ENCODE measurements at places on chromosomes 6 and 20.

DNA sequence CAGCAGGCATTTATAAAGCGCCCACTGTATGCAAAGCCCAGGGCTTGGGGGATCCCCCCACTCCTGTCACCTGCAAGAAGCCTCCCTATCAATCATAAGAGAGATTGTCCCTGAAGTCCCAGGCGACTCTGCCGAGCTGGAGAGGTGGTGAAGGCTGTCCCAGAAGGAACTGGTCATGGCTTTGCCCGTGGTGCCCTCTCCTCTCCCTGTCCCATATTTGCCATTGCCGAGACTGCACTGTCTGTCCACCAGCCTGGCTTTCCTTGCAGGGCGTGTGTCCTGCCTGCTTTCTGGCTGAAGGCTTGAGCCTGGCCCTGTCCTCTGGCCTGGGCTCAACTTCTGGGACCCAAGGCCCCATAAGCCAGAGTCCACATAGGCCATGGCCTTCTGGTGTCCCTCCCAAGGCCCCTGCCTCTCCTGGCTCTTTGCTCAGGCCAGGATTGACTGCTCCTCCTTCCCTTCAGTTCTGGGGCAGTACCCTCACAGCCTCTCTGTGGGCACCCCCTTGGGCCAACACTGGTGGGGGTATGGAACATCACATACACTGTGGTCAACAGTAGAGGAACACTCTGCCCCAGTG lies 46.9 kb downstream of the CPXM1 start:
- no peak for DNase-seq

DNA sequence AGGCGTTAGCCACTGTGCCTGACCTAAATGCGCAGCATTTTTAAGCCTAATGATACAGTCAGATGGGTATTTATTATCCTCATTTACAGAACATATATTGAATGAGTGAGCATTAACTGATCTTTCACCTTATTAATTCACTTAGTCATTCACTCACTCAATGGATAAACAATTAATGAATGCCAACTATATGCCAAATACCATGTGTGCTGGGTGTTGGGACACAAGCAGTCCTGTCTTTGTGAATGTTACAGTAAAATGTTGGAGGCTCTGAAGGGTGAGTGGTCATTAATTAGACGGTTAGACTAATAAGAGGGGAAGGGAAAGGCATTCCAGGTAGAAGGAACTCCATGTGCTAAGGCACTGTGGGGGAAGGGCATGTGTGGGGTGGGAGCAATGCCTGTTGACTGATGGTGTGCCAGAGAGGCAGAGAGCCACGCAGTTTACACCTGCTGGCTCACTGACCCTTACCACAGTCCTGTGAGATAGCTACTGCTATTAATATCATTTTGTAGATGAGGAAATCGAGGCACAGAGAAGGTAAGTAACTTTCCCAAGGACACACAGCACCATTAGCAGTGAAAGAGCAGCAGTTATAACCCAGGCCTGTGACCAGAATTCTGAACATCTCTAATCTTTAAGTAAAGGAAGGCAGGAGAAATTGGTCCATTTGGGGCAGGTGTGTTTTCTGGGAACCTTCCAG lies 38.7 kb upstream of the B4GALT5 start:
- no peak for DNase-seq

- peak; percentile 38 for DNase-seq
Observed at GRCh38 chr6:37314487-37315156, 39.2 kb upstream of the RNF8 start.

DNA sequence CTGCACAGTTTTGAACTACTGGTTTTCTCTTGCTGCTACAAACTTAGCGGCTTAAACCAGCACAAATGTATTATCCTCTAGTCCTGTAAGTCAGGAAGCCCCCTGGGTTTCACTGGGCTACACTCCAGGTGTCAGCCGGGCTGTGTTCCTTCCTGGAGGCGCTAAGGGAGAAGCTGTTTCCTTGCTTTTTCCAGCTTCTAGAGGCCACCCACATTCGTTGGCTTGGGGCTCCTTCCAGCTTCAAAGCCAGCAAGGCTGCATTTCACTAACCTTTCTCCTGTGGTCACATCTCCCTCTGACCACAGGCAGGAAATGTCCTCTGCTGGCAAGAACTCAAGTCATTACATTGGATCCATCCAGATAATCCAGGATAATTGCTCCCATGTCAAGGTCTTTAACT lies 350.6 kb upstream of the PLCB4 start:
- peak; percentile 20 for DNase-seq

GRCh38 chr6:3053231-3053508 lies 15.1 kb upstream of the RIPK1 start:
- no peak for DNase-seq

DNA sequence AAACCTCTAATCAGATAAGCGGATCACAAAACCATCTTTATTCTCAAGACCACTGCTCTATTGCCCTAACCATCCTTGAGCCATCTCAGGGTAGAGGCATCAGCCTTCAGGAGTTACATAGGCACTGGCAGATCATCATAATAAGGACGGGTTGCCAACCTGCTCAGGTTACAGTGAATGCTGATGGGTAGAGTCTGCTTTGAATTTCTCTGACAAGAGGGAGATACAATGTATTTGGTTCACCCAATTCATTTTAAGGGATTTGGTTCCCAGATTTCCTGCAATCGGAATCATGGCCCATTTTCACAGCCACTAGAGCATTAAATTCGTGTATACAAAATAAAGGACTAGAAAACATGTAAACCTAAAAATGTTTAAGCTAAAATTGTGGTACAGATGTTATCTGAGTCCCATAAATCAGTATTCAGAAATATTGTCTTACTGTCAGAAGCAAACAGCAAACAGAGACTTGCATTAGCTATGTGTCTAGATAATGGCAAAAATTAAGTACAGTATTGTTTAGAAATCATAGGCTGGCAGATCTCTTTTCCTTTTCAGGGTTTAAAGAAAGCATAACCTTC lies 41.9 kb upstream of the TMEM170B start:
- no peak for DNase-seq

GRCh38 chr20:61628480-61628879 lies 376.4 kb downstream of the CDH4 start:
- DNase-seq, result no peak

- no peak for DNase-seq
Observed at GRCh38 chr6:133227344-133227743, 13.8 kb upstream of the EYA4 start.

DNA sequence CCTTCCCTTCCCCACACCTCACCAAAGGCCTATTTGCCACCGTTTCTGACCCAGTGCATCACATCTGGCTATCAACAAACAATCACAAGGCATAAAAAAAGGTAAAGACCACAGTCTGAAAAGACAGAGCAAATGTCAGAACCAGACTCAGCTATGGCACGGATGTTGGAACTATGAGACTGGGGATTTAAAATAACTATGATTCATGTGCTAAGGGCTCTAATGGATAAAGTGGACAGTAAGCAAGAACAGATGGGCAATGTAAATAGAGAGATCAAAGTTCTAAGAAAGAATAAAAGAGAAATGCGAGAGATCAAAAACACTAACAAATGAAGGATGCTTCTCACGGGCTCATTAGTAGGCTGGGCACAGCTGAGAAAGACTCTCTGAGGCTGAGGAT lies 99.5 kb downstream of the LAMP5 start:
- no peak for DNase-seq

GRCh38 chr20:2084703-2085102 lies 16.9 kb upstream of the STK35 start:
- peak; percentile 13 for DNase-seq

DNA sequence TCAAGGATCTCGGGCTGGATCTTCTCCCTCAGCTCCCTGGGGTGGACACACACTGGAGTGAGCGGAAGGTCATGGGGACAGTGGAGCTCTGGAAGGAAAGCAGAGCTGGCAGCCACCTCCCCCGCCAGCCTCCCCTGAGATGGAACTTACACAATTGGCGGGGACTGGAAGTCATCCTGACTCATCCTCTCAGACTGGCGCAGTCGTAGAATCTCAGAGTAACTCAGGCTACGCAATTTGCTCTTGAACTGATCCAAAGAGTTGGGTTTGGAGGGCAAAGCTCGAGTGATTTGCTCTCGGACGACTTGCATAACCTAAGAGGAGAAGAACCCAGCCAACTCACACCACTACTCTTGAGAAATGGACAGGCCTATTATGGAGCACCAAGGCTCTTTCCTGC lies 34.8 kb downstream of the ELMO2 start:
- DNase-seq, result no peak

- peak; percentile 91 for DNase-seq
Observed at GRCh38 chr20:54345301-54345724, 130.1 kb upstream of the DOK5 start.

GRCh38 chr6:112660626-112661025 lies 313.5 kb downstream of the RFPL4B start:
- no peak for DNase-seq

- DNase-seq, result no peak
Observed at GRCh38 chr6:164230804-164231203, 816.3 kb downstream of the QKI start.

GRCh38 chr6:16836144-16836981 lies 75.1 kb upstream of the ATXN1 start:
- DNase-seq, result peak; percentile 33

DNA sequence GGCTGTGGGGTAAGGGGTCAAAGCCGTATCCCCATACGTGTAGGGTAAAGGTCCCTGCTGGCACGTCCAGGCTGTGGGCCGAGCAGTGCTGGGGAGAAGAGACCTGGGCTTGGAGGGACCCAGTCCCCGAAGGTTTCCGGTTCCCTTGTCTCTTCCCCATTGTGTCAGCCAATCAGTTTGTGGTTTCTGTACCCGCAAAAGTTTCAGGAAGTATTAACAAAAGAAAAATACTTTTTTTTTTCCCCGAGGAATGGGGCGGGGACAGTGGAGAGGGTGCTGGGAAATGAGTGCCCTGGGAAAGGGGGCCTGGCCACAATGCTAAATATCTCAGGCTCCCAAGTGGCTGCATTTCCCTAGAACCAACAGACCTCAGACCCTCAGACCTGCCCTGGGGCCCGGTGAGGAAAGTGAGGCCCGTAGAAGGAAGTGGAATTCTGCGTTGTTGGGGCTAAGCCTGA lies 15.2 kb upstream of the AMD1 start:
- no peak for DNase-seq

DNA sequence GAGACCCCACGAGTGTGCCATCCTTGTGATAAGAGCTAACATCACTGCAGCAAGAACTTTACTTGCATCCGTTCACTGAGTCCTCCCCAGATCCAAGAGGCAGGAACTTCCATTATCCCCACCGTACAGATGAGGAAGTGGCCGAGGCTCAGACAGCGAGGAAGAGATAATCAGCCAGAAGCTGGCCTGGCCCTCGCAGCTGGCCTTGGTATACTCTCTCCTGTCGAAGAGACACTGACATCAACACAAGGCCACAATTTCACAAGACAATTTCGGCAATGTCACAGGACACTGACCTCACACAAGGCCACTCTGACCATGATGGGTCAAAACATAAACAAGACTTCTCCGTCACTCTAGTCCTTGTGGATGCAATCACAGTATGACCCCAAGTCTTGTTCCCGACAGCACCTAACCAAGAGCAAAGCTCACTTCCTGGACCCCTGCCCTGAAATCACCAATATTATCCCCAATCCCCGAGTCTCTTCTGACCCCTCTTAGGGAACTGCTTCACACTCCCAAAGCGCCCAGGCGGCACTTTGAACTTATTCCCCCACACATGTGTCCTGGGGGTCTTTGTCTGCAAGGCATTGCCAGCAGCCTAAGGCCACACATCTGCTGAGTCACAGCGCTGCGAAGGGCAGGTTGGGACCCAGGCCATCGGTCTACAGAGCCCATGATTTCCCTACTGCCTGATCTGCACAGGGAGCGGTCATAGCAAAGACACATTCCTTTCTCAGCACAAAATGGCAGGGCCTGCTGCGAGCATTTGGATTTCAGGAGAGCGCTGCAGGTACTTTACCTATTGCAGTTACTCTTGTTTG lies 14.8 kb upstream of the VAPB start:
- DNase-seq, result no peak

GRCh38 chr6:75345413-75345812 lies 60.8 kb upstream of the TMEM30A start:
- DNase-seq, result no peak

DNA sequence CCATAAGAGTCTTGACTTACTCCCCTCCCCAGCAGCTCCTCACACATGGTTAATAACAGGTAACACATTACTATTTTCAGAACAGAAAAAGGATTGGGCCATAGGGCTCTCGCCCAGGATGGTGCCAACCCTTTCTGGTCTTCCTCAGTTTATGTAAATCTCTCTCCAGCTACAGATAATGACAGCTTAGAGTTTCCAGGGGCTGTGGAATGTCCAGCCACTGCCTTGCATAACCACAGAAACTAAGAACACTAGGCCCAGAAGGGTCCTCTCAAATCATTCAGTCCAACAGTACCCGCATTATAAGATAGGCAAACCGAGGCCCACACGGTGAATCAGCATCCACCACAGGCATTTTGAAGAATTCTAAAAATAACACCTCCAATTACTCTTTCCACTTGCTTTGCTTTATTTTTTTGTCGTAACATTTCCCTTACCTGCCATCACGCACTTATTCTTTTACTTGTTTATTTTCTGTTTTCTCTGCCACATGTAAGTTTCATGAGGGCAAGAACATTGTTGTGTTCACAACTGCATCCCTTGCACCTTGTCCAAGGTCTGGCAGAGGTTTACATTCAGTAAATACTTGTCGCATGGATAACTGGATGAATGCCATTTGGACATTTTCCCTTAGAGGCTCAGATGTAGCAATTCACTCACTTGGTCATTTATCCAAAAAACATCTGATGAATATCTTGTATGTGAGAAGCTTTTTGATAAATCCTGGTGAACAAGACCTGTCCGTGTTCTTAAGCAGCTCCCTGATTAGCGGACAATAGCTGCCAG lies 6.4 kb upstream of the SDC4 start:
- peak; percentile 67 for DNase-seq

GRCh38 chr6:112118034-112118433 lies 30.6 kb downstream of the FAM229B start:
- no peak for DNase-seq

DNA sequence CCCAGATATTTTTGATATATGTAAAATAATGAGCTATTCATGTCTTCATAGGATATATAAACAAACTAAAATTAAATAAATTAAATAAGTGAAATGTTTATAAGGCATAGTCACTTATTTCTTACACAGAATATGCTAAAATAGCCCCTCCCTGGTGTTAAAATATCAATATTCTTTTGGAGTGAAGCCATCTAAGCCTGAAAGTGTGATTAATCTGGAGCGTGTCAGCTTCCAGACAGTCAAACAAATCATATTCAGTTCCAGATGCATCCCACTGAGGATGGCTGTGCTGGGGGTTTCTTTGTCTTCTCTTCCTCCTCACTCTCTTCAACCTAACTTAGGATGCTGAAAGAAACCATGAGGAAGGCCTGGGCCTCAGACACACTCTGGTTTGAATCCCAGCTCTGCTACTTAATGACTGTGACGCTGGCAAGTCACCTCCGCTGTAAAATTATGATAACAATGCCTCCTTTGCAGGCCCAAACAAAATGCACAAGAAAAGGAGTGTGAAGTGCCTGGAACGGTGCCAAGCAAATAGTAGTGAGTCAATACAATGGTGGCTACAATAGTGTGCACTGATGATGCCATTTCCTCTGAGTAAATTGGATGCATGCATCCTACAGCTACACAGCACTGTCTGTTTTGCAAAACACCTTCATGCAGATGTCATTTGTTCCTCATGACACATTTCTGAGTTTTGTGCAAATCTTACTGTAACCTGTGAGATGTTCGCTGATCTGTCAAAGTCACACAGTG lies 161.4 kb downstream of the FOXC1 start:
- peak; percentile 54 for DNase-seq

GRCh38 chr20:48098099-48098498 lies 312.8 kb upstream of the SULF2 start:
- DNase-seq, result no peak

GRCh38 chr6:28747631-28748157 lies 176.1 kb downstream of the TRIM27 start:
- peak; percentile 68 for DNase-seq
